ENCODE measurements at places on chromosomes 16 and 17.

DNA sequence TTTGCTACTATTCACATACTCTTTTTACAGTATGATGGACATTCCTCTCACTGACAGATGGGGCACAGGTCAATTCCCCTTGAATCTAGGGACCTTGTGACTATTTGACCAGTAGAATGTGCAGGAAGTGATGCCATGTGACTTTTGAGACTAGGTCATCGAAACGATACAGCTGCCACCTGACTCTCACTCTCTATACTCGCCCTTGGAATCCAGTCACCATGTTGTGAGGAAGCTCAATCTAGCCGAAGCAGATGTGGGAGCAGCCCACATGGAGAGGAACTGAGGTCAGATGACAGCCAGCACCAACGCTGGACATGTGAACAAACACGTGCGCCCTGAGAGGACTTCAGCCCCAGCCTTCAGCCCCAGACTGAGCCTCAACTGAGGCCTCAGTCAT, 148.2 kb upstream of the CDC42EP4 start:
- DNase-seq, result no peak

DNA sequence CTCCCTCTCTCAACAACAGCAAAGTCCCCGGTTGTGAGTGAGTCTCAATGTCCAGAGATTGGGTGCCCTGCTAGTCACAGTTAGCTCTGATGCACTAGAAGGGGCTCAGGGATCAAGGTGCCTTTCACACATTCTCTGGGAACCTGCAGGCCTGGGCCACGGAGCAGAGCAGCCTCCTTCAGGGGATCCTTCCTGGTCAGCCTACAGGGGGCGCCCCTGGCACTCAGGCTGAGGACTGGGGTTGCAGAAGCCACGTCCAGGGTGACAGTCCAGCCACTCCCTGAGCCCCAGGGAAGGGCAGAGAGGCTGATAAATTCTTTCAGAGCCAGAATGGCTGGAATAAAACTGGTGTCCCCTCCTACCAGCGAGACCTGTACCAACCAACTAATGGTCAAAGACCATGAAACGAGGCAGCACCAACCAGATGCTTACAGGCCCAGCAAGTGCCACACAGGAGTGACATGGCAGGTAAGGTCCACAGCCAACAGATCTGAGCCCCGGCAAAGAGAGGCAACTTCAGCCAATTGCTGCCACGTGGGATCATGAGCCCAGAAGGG, 43.5 kb downstream of the ST3GAL2 start:
- DNase-seq, result peak; percentile 22

DNA sequence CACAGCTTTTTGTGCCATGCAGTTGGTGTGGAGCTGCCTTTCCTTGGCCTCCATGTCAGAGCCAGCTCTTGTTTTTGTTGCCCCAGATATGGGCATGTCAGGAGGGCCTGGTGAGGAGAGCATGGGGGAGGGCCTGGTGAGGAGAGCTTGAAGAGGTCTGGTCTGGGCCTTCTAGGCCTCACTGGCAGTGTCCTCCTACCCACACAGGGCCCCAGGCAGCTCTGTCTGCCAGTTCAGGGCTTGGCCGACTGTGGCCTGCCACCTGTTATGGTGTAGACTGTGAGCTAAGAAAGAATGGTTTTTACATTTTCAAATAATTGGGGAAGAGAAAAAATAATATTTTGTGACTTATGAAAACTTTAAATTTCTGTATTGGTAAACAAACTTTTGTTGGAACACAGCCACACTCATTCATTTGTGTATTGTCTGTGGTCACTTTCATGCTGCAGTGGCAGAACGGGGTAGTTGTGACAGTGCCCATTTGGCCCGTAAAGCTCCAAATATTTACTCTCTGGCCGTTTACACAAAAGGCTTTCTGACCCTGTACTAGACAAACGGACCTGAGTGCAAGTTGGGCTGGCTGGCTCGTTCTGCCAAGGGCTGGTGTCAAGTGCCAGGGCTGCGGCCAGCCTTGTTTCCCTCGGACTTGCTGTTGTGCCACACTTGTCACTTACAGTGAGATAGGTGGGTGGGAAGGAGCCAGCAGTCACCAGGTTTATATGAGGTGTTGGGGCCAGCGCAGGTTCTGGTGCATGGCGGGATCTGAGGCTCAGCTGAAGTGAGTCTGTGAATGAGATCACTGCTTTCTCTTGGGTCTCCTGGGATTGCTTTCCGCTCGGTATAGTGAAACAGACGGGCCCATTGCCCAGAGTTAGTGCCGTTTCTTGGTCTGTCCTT, 18.2 kb downstream of the PGS1 start:
- no peak for DNase-seq

- DNase-seq, result no peak
These were observed 155.6 kb upstream of the CNTNAP4 start for GRCh38 chr16:76121636-76122035.

DNA sequence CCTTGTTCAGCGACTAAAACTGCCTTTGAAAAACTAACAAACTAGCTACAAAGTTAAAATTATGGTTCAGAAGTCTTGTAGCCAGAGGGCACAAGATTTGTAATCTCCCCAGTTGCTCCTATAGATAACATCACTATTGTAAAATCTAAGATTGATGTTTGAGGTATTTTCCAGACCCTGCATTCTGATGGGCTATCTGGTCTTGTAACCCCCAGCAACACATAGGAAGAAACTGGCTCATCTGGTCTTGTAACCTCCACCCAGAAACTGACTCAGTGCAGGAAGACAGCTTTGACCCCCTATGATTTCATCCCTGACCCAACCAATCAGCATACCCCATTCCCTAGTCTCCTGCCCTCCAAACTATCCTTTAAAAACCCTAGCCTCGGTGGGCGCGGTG, 12.3 kb upstream of the CHCT1 start:
- no peak for DNase-seq

- no peak for DNase-seq
These were observed 92.4 kb downstream of the HAPSTR1 start for GRCh38 chr16:9183682-9184353.

- DNase-seq, result no peak
These were observed 8.1 kb upstream of the NAT9 start for GRCh38 chr17:74784125-74784810.

- no peak for DNase-seq
These were observed 75.1 kb downstream of the ZNF778 start for GRCh38 chr16:89292443-89293078.

Data from stimulated activated CD4-positive, alpha-beta T cell treated with anti-CD3 and anti-CD28 coated beads, Interleukin-1b, Interleukin-23, amount 100 ng/mL, for 1 hour (primary cell).